ENCODE measurements at places on chromosomes 5 and 9.

- DNase-seq, result no peak
These were observed 220.0 kb downstream of the CDH18 start for GRCh38 chr5:19767987-19768386.

- DNase-seq, result no peak
These were observed 111.5 kb downstream of the PAX5 start for GRCh38 chr9:36922548-36922947.

- no peak for DNase-seq
These were observed 22.3 kb upstream of the EGFL7 start for GRCh38 chr9:136640171-136641111.

GRCh38 chr9:85741095-85741874 lies 469 bp downstream of the AGTPBP1 start:
- no peak for DNase-seq

GRCh38 chr9:132413926-132414325 lies 3.9 kb downstream of the CFAP77 start:
- no peak for DNase-seq

DNA sequence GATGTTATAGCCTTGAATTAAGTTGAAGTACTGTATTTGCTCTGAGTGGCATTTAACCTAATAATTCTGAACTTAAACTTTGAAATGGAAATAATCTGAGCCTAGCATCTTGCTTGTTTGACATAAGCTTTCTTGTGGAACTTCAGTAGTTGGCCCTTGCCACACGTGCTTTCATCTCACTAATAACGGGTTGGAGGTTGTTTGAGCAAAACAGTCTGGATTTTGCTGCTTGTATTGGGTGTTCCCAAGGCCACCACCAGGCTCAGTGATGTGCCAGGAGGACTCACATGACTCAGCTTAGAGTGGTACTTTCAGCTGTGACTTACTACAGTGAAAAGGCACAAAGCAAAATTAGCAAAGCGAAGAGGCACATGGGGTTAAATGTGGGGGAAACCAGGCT lies 35.7 kb downstream of the SECISBP2 start:
- no peak for DNase-seq

GRCh38 chr9:91589101-91589553 lies 165.5 kb upstream of the NFIL3 start:
- DNase-seq, result no peak

- DNase-seq, result no peak
These were observed 39.1 kb downstream of the ERMP1 start for GRCh38 chr9:5793812-5794211.

DNA sequence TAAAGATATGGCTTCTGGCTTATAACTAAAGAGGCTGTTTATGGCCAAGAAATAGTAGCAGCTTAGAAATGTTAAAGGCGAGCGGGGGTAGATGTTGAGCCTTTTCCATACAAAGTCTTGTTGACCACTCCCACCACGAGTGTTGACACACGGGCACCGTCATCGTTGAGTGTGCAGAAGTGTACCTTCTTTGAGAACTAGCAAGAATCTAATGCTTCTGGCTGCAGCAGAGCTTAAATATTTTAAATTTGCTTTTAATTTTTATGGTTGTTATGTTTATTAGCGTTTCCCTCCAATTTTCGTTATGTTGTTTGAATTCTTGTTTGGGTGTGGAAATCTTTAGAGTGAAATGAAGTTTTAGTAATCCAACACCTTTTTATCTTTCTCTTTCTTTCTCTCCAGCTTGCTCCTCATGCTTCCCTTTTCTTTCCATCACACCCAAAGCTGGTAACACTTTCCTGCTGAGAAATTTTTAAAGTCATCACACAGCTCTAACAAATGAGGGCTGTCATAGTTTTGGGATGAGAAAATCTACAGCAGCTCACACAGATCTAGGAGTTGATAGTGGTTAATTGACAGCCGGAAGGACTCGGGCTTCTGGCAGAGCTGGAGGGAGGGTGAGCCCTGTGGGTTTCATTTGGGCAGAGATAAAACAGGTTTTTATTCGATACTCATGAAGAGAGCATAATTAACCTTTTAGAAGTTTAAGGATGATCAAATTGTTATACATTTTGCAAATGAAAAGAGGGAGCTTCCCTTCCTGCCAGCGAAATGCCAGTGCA lies 120.1 kb upstream of the ZNF608 start:
- DNase-seq, result no peak

- no peak for DNase-seq
These were observed 123.0 kb upstream of the CCNH start for GRCh38 chr5:87535706-87536105.

GRCh38 chr9:114302727-114303126 lies 20.2 kb upstream of the ORM1 start:
- no peak for DNase-seq

DNA sequence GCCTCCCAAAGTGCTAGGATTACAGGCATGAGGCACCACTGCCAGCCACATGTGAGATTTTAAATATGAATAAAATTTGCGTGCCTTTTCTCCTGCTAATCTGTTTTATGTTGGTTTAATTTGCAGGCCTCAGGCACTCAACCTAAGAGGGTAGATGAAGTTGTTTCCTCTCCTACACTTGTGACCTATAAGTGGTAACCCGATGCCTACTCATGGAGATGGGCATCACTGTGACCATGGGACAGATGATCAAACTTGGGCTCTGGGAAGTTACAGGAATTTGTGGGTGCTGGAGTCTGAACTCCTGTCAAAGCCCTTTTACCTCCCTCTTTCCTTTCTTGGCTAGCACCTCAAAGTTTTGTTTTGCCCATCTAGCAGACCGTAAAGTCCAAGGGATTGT lies 1.1 kb downstream of the SLC28A3 start:
- no peak for DNase-seq

DNA sequence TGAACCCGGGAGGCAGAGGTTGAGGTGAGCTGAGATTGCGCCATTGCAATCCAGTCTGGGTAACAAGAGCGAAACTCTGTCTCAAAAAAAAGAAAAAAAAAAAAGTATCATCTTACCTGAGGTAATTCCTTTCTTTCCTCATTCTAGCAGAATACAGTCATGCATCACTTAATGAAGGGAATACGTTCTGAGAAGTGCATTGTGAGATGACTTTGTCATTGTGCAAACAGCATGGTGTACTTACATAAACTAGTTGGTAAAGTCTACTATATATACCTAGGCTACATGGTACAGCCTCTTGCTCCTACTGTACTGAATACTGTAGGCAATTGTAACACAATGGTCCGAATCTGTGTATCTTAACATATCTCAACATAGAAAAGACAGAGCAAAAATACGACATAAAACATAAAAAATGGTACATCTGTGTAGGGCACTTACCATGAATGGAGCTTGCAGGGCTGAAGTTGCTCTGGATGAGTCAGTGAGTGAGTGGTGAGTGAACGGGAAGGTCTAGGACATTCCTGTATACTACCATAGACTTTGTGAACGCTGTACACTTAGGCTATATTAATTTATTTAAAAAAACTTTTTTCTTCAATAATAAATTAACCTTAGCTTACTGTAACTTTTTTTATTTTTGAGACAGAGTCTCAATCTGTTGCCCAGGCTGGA lies 100.4 kb downstream of the GLDC start:
- DNase-seq, result no peak

- DNase-seq, result no peak
These were observed 57.2 kb downstream of the MEF2C start for GRCh38 chr5:88825584-88826315.
